ENCODE measurements at places on chromosomes 1 and 21.

DNA sequence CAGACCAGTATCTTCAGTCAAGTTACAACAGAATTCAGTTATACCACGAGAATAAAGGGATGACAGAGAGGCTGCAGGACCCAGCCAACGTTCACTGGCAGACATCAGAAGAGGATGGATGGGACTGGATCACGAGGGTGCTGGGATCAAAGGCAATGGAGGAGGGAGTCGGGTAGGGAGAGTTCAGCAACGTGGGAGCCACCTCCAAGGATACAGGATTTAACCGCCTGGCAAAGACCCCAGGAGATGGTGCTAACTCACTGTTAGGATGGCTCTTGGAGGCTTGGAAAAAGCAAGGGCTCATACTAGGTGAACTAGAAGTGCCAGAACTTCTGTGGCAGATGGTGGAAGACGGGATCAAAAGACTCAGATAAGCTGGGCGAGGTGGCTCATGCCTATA lies 99.1 kb upstream of the DISP3 start:
- no peak for DNase-seq

GRCh38 chr1:113940365-113941244 lies 11.5 kb downstream of the HIPK1 start:
- DNase-seq = peak; percentile 53

- no peak for DNase-seq
Observed at GRCh38 chr1:83816836-83817235, 182.1 kb downstream of the TTLL7 start.

DNA sequence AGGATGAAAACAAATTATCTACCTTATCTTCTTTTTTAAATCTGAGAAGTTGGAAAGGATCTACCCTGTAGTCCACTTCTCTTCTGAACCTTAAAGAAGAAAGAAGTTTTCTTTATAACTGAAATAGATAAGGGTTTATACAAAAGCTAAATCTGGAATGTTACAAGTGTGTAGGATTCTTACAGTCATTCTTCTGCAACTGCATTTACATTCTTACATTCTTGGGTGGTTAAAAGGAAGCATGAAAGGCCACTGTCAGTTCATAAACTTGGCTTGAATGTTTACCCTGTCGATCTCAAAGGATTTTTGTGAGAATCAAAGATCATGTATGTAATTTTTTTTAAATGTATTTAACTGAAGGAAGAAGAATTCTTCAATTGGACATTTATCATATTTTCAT lies 142.1 kb upstream of the BRINP3 start:
- no peak for DNase-seq

- DNase-seq = no peak
Observed at GRCh38 chr1:160740133-160740688, 1.2 kb downstream of the SLAMF7 start.

DNA sequence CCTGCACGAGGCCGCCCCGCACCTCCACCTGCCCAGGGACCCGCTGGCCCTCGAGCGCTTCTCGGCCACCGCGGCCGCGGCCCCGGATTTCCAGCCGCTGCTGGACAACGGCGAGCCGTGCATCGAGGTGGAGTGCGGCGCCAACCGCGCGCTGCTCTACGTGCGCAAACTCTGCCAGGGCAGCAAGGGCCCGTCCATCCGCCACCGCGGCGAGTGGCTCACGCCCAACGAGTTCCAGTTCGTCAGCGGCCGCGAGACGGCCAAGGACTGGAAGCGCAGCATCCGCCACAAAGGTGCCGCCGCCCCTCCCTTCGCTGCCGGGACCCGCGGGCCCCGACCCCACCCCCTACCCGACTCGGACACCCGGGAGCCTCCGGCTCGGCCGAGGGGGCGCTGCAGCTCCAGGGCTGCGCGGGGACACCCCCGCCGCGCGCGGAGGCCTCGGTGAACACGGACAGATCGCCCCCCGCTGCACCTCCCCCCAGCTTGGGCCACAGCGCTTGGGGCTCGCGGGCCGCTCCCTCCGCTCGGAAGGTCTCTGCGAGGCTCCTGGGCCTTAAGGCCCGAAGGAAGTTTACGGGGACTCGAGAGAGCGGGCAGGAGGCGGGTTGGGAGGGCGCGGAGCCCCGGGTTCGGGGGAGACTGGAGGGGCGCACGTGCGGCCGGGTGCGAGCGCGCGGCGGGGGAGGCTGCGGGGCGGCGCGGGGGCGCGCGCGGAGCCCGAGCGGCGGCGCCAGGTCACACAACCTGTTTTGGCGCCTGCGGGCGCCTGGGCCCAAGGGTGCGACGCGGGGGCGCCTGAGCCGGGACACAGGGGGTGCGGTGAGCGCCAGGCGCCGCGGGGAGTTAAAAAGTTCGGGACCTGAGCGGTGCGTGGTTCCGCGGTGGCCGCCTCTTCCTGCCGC lies 1.2 kb downstream of the SAMD11 start:
- DNase-seq = no peak

DNA sequence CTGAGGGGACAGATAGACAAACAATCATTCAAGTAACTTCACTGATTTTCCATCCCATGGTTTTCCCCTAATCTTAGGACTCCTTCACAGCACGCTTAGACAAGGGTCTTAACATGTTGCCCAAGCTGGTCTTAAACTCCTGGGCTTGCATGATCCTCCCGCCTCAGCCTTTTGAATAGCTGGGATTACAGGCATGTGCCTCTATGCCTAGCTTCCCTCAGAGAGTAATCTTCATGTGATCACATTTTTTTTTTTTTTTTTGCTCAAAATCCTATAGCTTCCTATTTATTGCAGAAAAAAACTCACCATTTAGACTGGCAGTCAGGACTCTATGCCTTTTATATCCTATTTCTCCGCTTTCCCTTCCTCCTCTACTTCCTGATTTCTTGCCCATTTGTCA lies 90.4 kb upstream of the DPH5 start:
- no peak for DNase-seq
